ENCODE measurements at places on chromosomes 4 and X.

DNA sequence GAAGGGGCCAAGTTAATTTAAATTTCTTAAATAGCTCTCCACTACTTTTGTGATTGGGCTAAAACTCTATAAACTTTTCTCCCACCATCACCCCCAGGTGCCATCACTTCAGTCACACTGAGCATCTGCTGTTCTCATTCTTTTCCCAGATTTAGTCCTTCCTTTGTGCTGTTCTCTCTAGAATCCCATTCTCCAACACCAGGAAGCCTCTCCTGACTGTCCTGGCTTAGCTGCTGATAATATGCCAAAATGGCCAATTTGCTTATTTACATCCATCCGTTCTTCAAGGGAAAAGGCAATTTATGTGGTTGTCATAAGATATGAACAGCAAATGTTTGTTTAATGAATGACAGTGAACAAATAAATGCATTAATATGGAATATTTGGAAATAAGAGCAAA, 44.1 kb downstream of the FGFBP1 start:
- no peak for DNase-seq

DNA sequence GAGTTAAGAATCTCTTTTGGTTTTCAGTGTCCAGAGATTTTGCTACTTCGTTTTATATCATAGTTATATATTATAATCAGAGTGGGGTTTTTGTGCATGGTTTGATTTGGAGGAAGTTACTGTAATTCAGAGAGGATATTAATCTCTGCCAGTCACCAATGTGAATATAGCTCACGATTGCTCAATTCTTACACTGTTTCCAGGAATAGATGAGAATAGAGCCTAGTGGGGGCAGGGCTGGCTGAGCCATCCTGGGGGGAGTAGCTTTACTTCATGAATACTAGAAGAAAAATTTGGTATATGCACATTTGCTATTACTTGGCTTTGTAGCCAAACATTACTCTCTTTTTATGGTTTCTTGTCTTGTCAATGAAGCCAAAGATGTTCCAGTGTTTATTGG, 60.9 kb upstream of the TRPC3 start:
- DNase-seq, result no peak

GRCh38 chr4:2354760-2355159, 63.7 kb downstream of the ZFYVE28 start:
- no peak for DNase-seq

GRCh38 chr4:45438047-45438446, 685.8 kb downstream of the GABRG1 start:
- no peak for DNase-seq

GRCh38 chr4:187192266-187192665, 468.6 kb upstream of the FAT1 start:
- no peak for DNase-seq

DNA sequence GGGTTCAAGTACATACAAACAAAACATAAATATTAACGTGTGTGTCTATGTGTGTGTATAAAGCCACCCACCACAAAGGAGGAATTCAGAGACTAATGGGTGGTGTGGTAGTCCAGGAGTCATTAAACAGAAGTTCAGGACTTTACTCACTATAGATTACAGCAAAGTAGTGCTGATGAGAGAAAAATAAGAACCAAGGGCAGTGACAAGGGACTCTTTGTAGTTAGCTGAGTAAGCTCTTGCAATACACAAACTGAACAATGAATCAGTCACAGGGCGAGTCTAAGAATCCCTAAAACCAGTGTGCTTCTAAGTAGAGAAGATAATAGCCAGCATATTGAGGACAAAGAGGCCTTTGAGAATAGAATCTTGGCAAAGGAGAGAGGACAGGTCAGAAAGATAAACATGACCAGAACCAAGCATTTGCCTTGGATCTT, 232.4 kb downstream of the PPP3CA start:
- no peak for DNase-seq

- DNase-seq, result no peak
Measured at GRCh38 chr4:13966231-13967195, 339.0 kb upstream of the BOD1L1 start.

DNA sequence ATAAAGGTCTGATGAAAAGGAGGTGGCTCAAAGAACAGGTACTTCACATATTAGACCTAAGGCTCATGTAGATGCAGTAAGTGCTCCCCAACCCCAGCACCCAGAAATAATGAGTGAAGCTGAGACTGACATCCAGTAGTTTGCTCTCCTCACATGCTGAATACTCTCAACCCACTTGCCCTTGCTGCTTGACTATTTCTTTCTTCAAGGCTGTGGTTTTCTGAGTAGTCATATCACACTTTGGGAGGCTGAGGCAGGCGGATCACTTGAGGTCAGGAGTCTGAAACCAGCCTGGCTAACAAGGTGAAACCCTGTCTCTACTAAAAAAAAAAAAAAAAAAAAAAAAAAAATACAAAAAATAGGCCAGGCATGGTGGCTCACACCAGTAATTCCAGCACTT, 51.5 kb upstream of the PRPS1 start:
- no peak for DNase-seq

- no peak for DNase-seq
Measured at GRCh38 chr4:112813790-112814189, 176.8 kb downstream of the LARP7 start.

DNA sequence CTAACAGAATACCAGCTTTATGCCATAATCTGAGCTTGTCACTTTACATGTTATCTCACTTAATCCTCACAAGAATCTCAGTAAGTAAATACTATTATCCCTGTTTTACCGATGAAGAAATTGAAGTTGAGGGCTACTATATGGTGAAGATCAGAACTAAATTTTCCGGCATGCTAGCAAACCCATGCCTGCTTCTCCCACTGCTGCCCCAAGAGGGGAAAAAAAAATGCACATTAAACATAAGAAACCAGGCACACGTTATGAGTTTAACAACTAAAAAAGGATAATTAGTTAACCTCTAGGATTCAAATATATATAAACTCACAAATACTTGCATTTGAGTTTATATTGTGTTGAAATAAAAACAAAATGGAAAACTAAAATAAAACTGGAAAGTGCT, 10.8 kb downstream of the SLC10A7 start:
- no peak for DNase-seq

- no peak for DNase-seq
Measured at GRCh38 chr4:123327846-123328429, 68.7 kb upstream of the SPRY1 start.

GRCh38 chrX:17192106-17192505, 182.9 kb upstream of the NHS start:
- DNase-seq, result no peak
